NCI-H187 treated with DMSO at 0.1 percent for 48 hours (cell line): ENCODE measurements at places on chromosomes 5 and 9.

DNA sequence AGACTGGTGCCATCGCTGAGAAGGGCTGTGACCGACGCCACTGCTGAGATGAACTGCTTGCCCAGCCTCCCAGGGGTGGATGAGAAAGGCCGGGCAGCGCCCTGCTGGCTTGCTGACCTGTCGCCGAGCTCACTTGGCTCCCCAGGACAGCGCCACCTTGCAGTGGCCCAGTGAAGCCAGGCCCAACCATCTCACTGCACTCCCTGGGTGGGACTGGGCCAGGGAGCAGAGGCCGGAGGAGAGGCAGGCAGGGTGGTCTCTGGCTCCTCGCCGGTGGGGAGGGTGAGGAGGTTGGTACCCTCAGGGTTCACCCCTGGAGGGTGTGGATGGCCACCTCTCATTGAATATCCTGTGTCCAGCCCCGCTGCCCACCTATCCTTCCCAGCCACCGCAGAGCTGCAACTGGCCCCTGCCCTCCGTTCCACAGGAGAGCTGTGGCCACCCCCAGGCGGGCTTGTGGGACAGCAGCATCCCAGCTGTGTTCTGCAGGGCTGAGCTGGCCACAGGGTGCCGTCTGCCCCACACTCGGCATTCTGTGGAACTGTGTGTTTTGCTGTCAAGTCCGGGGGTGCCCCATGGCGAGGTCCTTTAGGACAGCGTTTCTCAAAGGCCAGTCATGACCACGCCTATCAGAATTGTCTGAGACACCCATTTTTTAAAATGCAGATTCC is 41.0 kb upstream of the FCN2 start:
- no peak for DNase-seq

DNA sequence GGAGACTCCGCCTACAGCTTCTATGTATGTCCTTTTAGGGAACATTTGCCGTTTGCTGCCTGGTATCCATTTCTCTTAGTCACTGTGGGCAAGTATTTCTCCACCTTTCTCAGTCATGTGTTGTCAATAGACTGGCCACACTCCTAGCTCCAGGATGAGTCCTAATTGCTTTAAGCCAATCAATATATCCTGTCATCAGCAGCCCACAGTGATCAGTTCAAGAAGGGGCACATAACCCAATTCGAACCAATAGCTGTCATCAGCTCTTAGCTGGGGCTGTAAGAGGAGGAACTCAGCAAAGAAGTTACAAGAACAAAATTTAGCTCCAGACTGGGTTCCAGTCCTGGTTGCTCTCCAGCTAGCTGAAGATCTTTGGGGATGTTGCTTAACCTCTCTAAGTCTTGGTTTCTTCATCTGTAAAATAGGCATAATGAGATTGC is 70.7 kb upstream of the MAN2A1 start:
- no peak for DNase-seq

DNA sequence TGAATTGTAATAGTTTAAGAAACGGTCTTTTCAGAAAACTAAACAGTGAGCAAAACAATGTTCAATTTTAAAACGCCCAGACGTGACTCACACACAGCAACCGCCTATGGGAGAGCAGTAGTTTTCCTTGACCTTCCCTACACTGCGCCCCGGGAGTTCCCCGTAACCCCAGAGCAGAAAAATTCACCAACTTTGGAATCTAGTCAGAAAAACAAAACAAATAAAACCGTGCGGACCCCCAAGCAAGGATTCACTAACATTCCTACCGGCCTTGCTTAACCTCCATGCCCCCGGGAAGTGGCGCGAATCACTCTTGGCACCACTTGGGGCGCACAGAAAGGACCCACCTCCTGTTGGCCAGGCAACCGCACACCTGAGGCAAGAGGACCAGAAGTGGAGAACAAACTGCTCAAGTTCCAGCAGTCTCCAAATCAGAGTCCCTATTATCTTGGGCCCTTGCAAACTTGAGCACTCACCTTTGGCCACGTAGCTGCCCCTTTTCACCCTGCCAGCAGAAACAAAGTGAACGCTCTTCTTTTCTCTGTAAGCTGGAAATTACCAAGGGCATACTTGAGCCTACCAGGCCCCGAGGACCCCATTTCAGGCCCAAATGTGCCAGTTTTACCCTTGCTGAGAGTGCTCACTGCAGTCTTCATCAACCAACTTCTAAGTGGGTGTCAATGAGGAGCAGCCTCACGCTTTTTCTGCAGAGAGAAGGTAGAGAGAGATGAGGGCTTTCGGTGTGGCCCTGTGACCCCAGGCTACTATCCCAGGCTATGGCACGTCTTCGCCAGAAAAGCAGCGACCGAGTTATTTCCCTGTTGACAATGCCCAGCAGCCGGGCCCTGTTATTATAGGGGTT is 189.7 kb downstream of the MEF2C start:
- no peak for DNase-seq

GRCh38 chr5:85334-85995 is 6.5 kb upstream of the PLEKHG4B start:
- no peak for DNase-seq

DNA sequence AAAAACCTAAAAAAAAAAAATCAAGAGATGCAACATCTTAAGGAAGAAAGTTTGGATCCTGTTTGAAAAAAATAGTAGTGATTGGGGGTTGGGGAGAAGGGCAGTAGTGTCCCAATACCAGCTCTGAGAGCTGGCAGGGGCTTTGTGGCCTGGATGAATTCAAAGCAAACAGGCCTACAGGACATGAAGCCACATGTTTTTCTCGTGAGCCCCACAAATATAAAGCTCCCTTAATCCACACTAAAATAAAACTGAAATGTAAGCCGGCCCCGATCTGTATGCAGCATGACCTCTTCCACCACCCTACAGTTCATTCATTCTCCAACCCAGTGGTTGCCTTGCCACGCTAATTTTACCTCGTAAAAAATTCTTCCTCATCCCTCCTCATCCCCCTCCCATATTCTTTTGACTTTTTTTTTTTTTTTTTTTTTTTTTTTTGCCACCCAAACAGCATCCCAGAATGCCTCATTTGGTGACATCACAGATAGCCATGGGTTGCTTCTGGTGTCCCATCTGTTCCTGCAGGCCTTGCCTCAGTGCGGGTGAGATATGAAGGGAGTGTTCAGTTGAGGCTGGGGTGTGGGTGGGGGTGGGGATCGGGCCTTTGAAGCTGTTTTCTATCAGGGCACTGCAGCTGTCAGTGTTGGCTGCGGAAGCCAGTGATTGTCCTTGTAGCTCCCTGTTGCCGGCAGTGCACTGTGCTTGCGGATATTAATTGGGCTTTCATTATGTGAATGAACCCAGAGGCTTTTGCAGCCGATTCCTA is 81.6 kb upstream of the NFIB start:
- DNase-seq: no peak
